ENCODE measurements at places on chromosomes 5 and 9.

DNA sequence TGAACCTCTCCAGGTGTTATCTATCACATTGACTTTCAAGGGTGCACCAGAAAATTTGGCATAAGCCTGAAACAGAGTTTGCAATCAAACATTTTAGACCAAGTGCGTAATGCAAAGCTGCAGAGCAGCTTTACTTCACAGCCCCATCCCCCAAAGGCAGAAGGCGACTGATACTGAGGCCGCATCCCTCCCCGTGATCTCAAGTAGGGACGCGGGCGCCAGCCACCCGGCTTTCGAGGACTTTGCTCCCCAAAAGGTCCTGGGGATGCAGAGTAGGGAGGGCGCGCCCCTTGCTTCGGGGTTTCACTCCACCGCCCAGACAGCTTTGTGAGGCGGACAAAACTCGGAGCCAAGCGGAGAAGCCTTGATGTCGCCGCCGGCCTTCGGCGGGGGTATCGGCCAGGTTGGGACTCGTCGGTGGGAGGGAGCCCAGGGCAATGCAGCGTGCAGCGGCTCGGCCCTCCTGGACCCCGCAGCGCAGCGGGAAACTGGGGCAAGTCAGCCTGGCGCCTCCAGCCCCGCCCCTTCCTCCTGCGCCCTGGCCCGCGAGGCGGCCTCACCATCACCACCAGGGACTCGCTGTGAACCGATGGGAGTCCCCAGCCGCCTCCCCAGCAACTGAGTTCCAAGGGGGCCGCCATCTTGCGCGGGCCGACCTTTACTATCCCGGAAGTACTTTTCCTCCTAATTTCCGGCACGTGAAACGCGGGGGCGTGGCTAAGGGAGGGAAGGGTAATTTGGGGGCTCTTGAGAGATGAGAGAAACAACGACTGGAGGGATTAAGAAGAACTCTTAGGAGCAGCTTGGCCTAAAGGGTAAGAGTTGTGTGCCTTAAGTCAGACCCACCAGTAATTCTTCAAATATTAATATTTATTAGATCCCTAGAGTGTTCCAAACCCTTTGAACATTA lies at the start of gene MTX3:
TSS of gene MTX3 (minus strand) at position 665 of the 910 bp plus-strand sequence. CDS start at position 641, 24 bp downstream.
- peak; percentile 93 for DNase-seq

DNA sequence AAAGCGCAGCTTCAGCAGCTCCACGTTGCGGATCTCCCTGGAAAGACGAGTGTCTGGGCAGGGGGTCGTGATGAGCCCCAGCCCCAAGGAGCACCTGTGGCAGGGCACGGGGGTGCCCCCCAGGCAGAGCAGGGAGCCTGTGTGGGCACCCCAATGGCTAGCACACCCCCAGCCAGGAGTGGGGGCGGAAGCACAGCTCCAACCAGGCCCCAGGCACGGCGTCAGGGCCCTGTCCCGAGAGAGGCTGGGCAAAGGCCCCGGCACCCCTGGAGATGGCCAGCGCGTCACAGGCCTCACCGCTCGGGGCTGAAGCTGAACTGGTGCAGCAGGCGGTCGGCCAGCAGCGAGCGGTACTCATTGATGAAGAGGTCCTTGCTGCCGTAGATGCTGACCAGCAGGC lies 7.9 kb downstream of the ANAPC2 start:
- DNase-seq: no peak

DNA sequence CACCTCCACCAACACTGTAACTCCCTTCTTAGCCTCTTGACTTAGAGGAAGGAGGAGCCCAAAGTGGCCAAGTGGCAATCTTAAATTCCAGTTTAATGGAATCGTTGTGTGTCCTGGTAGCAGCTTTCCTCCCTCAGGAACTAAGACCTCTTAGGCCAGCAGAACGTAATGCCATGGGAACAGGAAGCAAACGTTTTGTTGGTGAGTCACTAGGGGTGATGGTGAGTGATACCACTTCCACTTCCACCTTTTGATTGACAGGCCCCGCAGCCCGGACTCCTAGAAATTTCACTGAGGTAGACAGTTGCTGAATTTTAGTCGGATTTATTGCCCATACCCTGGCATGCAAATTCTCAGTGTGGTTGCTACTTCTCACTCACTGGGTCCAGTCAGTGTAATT lies 94.2 kb upstream of the FBN2 start:
- peak; percentile 35 for DNase-seq

DNA sequence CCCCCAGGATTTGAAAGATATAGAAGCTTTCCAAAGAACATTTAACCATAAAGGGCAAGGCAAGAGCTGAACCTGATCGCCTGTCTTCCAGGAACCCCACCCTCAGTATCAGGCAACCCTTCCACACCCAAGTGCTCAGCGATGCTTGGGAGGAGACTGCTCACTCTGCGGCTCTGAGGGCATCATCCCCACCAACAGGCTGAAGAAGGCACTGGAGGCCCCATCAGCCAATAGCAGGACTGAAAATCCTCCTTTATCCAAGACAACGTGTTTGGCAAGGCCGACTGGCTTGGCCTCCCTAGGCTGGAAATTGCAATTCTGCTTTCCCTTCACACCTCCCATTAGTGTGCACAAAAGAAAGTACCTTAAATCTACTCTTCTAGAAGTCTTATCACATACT lies 1.4 kb upstream of the PPP2CA start:
- no peak for DNase-seq

DNA sequence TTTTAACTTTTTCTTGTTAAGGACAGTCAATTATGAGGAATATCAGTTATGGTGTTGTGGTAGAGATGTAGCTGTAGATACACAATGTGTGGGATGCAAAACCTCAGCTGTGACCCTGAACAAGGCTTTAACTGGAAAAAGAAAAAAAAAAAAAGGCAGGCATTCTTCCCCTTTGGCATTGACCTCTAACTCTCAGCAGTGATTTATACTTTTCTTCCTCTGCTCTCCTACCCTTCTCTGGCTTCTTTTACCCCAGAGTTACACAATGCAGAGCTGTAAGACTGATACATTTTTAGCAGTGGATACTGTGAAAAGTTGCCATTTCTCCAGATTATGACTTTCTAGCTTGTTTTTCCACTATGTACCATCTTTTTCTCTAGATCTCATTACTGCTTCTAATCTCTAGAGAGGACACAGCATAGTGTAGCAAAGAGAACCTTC lies 2.0 kb downstream of the CTNNAL1 start:
- DNase-seq: no peak

DNA sequence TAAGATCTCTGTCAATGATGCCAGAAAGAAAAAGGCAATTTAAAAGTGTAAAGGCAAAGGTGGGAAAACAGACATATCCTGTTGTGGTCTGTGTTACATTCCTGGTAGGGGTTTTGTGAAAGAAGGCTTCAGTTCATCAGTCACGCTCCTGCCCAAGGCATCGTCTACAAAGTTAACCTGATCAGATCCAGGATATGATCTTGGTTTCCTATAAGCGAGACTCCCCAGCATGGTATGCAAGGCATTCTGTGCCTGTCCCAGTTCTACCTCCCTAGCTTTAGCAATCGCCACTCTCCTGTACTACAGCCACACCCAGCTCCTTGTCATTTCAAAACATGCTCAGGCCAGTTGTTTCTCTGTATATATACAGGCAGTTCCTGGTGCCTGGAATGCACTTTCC lies 58.0 kb upstream of the PTPN3 start:
- DNase-seq: peak; percentile 95

GRCh38 chr5:113804264-113804663 lies 290.8 kb downstream of the YTHDC2 start:
- peak; percentile 28 for DNase-seq

- DNase-seq: peak; percentile 98
Measured at GRCh38 chr9:129751841-129752801, 721 bp downstream of the PTGES start.

- DNase-seq: peak; percentile 98
Measured at GRCh38 chr9:135951889-135952663, 9.1 kb downstream of the UBAC1 start.

DNA sequence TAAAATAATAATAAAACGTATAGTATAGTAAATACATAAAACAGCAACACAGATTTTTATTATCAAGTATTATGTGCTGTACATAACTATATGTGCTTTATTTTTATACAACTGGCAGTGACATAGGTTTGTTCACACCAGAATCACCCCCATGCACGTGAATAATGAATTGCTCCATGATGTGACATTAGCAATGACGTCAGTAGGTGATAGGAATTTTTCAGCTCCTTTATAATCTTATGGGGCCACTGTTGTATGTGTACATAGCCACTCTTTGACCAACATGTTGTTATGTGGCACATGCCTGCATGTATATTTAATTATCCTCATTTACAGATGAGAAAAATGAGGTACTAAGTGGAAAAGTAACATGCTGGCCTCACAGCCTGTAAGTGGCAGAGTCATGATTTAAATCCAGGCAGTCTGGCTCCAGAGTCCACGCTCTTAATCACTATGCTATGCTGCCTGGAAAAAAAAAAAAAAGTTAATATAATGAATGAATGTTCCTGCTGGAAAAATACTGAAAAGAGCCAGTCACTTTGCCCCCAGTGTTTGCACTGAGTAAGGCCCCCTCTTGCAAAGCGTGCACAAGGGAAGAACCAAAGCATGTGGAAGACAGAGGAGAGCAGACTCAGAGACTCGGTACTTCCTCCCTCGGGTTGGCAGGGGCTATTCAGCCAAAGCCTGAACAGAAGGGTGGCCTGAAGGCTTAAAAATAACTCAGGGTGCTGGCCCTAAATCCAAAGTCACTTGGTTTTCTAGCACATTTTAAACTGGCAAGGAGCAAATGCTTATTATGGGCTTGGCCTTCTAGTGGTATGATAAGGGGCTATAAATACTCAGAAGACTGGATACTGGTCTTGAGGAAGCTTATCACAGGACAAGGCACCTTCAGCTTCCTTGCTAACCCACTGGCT lies 206.8 kb downstream of the GLIS3 start:
- no peak for DNase-seq

DNA sequence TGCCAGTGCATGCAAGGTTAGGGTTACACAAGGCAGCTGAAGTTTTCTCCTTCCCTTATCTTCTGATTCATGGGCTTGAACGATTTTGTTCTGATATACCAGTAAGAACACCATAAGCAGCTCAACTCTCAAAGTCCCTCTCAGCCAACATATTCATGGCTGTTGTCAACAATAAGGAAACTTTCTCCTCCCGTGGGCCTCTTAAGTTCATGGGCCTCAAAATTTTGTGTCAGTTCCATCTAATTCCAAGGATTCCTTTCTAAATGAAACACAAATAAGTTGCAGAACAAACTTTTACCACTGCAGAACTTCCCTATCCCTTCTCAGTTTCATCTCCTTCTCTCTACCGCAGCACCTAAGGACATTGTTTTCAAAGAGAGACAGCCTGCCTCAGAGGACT lies 23.6 kb upstream of the CAST start:
- DNase-seq: no peak

GRCh38 chr9:101055516-101055915 lies 27.0 kb downstream of the PLPPR1 start:
- DNase-seq: no peak

DNA sequence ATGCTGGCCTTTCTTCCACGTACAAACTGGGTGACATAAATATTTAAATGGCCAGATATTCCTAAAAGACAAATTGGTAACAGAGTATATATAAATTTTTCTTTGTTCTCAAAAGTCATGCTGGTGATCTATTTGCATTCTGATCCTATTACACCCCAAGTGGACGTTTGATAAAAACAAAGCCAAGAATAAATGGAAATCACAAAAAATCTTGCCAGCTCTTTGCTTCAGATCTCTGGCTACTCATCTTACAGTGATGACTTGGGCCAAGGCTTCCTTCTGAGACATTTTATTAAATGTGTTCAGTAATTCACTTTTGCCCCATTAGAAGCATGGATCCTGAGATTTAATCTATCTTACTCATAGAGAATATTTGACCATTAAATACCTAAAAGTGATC lies 444.3 kb upstream of the PIK3R1 start:
- no peak for DNase-seq

GRCh38 chr5:68740226-68740910 lies 353.4 kb upstream of the SLC30A5 start:
- DNase-seq: no peak

DNA sequence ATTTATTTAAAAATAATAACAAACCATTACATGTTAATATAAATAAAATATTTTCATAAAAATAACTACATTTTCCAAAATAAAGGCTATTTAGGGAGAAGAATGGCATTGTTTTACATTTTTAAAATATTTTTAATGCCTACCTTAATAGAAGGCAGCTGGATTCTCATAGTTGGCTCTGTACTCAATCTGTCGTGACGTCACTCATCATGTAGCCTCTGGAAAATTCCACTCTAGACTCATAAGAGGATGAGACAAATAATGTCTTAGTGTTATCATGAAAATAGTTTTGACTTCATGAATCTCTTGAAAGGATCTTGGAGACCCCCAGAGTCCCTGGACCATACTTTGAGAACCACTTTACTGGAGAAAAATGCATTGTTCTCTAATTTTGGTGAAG lies 93.1 kb downstream of the NXNL2 start:
- DNase-seq: no peak

DNA sequence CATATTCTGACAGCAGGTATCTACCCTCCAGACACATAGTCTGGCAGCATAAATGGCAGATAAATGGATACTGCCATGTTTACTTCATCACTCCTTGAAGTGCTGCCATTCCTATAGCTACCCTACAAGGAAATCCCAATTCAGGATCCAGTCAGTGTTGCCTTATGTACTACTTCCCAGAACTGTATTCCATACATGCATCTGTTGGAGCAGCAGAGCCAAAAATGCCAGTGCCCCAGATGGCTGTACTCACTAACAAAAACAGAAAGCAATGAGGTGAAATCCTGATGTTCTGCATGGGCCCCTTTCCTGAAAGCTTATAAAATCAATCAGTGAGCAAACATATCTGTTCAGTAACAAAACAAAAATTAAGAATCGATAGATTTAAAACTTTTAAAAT lies 490.0 kb upstream of the COX7C start:
- no peak for DNase-seq

- no peak for DNase-seq
Measured at GRCh38 chr5:83368835-83369234, 102.7 kb upstream of the VCAN start.

DNA sequence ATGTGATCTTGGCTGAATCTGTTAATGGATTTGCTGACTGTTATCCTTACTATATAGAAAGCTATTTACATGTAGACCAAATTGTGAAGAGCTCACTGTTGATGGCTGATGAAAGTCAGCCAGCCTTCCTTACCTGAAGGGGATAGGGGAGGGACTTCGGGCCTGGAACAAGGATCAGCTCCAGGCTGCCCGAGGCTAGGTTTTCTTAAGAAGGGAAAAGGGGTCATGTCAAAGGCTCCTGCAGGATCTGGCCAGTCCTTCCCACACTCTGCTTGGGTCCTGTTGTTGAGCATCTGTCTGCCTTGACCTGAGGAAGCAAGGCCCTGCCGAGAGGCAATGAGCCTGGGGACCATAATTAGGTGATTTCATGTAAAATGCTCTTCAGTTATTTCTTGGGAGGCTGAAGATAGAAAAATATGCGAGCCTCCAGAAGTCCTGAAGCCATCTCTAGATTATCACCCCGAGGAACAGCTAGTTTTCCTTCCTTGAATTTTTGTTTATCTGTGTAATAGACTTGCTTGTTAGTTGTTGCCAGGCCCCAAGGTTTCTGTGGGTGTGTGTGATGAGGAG lies 261.4 kb downstream of the PDZD2 start:
- no peak for DNase-seq

DNA sequence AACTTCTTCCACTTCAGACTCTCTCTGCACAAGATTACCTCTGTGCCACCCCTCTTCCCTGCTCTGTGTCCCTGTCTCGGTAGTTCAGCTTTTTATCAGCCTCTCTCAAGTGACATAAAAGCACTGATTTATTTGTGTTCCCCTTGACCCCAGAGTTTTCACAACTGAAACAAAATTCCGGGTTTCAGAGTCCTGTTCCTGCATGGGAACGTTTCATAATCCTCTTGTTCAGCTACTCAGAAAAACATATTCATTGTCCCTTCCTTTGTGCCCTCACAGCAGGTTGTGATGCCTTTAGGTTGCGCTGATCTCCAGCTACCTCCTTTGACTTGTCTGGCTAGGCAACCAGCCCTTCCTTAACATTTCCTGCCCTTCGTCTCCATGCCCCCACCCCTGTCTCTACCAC lies 13.7 kb upstream of the ITGA1 start:
- DNase-seq: no peak

Data from RWPE1 (cell line).